ENCODE measurements at places on chromosomes 5 and 9. TPM values are rescaled to one million over a fixed set of nuclear protein-coding genes. Genes with fewer than 3 reads are reported as not detected.

The SPATA31E1 gene
- not detected for total RNA-seq

The IL3 gene
- not detected for total RNA-seq

The FOXI1 gene
- total RNA-seq, result not detected

The FREM1 gene
- under 0.01 TPM for total RNA-seq

The MEGF10 gene
- total RNA-seq, result 0.37 TPM

The SOX30 gene
- total RNA-seq, result 0.09 TPM

The CKMT2 gene
- total RNA-seq, result 0.56 TPM

The LCN10 gene
- not detected for total RNA-seq

The ROR2 gene
- not detected for total RNA-seq

The C6 gene
- total RNA-seq, result not detected

The GPR151 gene
- not detected for total RNA-seq

The CCNJL gene
- total RNA-seq, result 10.4 TPM

Data from dermis blood vessel endothelial cell (primary cell).